ENCODE measurements at places on chromosomes 7 and 10.

DNA sequence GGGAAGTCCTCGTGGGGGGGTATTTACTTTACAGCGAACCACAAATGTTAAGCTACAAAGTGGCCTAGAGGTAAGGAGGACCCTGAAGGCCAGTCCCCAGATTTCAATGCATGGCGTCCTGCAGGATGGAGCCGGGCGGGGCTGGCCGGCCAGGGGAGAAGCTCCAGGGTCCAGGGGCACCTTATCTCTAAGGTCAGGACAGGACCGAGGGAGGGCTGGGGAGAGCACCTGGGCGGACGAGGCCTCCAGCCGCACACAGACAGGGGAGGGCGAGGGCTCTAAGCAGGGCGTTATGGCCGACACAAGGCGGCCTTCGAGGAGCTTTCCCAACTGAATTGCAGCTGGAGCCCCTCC is 96.4 kb upstream of the DIP2C start:
- no peak for DNase-seq

DNA sequence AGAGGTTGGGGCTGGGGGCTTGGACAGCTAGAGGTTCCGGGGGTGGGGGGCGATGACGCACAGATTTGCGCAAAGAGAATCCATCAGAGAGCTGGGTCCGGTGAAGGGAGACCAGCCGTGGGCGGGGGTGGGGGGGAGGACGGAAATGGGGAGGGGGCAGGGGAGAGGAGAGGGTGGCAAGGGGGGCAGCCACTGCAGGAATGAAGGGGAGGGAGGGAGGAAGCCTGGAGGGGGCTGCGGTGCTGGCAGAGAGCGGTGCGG is 1.2 kb upstream of the VGF start:
- DNase-seq: no peak

DNA sequence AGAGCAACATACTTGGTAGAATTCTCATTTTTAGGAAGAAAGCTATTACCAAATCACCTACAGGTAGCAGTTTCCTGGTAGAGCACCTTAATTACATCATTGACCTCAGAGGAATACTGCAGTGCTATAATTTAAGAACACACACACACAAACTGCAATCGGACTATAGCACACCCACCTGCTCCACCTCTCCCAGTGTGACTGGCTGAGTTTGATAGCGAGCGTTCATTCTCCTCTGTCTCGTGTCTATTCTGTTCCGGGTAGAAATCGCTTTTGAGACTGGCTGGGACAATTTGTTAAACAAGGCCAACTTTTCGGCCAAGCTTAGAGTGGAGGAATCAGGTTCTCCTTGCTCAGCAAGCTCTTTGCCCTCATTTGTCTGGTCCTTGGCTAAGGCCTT is 110.5 kb downstream of the SVIL start:
- no peak for DNase-seq

GRCh38 chr10:93071674-93072224 is 1.9 kb upstream of the CYP26A1 start:
- DNase-seq: no peak

DNA sequence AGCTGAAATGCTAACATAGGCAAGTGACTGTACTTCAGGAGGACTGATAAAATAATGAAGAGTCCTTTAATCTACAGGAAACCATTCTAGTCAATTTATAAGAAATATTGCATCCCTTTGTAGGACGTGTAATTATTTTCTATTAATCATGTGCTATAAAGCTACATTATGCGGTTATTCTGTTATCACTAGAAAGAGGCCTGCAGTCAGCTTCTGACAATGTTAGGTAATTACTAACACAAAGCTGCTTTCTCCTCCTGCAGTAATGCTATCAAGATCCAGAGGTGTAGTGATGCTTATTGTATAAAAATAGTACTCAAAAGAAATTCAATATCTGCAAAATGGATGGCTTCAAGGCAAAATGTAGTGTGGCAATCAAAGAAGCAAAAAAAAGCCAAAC is 191.1 kb downstream of the SKAP2 start:
- DNase-seq: no peak

- DNase-seq: no peak
These were observed 700.4 kb downstream of the KCNMA1 start for GRCh38 chr10:76937181-76937600.

DNA sequence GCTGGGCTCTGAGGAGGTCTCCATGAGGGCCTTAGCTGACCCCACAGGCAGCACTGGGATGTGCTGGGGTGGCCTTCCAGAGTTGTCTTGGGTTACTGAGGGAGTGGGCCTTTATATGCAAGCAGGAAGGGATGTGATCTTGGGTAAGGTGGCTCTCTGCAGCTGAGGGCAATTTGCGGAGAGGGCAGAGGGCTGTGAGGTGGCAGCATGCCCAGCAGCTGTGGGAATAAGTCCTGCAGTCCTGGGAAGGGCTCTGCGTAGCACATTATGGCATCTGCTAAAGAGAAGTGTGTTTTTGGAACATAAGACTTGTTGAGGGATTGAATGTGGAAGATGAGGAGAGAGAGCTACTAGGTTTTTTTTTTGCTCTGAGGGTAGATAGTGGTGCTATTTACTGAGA is 99.6 kb upstream of the KMT2E start:
- no peak for DNase-seq

DNA sequence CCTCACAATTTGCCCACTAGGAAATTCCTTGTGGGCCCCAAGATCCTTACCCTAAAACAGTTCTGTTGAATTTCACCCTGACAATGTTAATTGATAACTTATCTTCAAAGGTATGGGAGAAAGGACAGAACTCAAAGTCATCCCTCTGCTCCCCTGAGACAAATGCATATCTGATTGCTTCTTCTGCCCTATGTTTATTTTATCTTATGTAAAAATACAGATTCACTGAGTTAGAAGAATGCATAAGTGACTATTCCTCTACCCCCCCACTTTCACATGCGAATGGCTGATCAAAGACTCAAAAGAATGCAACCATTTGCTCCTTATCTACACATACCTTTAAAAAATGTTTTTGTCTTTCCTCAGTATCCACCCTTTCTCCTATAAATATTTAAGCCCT is 235.7 kb upstream of the SEMA3C start:
- no peak for DNase-seq

DNA sequence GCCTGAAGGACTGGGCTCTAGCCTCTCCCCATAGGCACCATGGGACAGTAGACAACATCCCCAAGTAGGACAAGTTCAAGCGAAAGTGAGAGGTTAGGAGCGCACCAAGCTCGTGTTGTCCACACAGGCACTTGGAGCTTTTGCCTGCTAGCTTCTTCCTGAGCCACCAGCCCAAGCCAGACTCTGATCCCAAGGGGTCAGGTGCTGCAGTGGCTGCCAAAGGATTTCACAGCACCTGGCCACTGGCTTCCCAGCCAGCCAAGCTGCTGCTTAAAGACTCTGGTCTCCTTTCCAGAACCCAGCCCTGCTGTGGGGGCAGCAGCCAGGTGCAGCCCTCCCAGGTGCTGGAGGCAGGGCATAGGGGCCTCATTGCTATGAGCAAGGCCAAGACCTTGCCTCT is 33.0 kb upstream of the UNC5B start:
- no peak for DNase-seq

Measured in RKO (cell line).